ENCODE measurements at places on chromosomes 16 and 17.
A peak's percentile ranks its signal among the peaks of the same experiment; 100 is the strongest.

DNA sequence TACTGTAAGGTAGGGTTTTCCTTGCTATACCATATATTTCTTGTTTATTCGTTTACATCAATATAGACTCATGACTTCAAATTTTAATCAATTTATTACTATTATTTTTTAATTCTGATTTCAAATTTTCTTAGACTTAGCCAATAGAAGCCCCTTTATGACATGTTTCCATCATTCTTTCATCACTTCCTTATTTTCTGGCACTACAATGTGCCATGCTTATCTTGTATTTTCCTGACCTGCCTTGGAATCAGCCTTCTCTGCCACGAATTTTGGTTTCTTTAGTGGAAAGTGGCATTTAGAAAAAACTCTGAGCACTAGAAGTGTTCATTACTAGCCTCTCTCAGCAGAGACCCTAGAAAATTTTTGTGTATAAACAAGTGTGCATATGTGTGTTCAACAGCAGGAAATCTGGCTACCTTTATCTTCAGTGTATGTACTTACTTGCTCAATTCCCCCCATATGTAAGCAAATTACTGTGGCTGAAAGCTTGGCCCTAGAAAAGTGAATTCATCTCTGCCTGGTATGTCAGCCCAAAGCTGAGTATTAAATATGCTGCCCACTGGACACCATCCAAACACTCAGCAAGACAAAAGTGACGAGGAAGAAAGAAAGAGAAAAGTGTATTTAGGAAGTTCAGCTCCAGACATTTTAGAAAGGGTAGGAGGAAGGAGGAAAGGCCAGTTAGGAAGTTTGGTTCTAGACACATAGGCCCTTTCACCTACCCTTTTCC lies 4.0 kb downstream of the STXBP4 start:
- no peak for DNase-seq

- no peak for DNase-seq
These were observed 2.6 kb downstream of the GPS2 start for GRCh38 chr17:7312432-7313087.

GRCh38 chr16:86945166-86945900 lies 367.0 kb downstream of the FOXL1 start:
- DNase-seq, result no peak

- no peak for DNase-seq
These were observed 25.7 kb downstream of the MAP3K3 start for GRCh38 chr17:63647936-63648335.

DNA sequence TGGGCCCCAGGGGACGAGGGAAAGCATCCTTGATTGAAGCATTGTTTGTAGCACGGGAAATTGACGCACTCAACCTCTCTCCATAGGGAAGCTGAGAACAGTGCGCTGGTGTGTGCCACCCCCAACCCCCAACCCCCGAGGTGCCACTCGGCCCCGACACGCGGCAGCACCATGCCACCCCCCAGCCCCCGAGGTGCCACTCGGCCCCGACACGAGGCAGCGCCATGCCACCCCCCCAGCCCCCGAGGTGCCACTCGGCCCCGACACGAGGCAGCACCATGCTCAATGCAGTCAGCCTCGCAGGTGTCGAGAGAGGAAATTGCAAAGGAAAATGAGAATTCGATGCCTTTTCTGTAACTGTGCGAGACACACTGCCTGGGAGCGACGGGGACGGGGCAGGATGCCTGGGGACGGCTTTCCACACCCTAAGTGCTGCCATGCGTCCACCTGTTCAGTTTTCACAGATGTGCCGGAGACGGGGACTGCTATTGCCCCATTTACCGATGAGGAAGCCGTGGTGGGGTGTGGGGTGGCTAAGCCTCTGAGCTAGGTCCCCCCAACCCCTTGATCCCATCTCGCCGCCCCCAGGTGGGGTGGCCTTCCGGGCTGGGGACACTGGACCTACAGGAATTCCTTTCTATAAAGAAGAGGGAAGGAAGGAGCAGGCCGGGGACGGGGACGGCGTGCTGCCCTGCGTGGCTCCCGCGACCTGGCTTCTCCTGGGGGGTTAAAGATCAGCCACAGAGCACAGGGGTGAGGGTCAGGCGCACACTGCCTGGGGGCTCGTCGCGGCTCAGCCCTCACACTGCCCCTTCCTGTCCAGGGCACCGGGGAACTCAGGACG lies 9.8 kb downstream of the CBFA2T3 start:
- DNase-seq, result no peak

DNA sequence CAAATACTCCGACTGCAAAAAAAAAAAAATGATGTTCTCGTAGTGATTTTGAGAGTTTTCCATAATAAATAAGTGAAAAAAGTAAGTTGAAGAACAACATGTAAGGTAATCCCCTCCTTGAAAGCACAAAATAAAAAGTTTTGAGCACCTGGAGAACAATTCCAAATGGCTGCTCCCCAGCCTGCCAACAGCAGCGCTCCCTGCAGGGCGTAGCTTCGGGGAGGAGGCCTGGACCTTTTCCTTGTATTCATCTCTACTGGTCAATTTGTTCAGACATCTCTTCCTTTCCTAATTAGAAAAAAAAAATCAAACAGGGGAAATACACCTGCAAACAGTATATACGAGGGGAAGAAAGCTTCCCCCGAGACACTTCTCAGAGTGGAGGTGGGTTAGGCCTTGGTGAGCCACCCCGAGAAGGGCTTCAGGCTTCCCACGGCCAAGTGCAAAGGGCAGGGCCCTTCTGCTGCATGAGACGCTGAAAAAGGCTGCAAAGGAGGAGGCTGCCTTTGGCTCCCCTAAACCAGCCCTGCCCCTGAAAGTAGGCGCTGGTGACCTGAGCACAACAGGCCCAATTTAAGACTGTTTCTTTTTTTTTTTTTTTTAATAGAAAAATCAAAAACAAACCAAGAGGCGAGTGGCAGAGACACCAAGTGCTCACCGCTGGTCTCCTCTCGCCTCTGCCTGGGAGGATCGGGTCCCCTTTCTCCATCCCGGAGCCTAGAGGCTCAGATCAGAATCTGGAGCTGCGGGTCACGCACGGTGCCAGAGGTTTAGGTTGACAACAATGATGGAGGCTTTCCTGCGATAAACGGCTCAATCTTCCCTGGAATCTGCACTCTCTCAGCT lies 193.1 kb upstream of the FOXF1 start:
- DNase-seq, result no peak

- DNase-seq, result peak; percentile 61
These were observed 19.8 kb downstream of the COX4I1 start for GRCh38 chr16:85819245-85819644.

DNA sequence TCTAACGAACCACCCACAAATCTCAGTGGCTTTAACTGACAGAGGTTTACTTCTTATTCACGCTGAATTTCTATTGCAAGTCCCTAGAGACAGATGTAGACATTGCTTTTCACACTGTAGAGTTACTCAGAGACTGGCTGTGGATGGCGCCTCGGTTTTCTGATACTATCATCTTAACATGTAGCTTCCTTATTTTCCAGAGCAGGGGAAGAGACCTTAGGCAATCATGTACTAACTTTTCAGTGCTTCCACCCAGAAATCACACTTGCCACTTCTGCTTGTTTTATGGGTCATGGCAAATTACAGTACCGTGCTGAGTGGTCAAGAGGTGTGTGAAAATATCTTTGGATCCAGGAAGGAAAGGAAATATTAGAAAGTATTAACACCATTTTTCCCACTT lies 65.4 kb downstream of the MAF start:
- no peak for DNase-seq

DNA sequence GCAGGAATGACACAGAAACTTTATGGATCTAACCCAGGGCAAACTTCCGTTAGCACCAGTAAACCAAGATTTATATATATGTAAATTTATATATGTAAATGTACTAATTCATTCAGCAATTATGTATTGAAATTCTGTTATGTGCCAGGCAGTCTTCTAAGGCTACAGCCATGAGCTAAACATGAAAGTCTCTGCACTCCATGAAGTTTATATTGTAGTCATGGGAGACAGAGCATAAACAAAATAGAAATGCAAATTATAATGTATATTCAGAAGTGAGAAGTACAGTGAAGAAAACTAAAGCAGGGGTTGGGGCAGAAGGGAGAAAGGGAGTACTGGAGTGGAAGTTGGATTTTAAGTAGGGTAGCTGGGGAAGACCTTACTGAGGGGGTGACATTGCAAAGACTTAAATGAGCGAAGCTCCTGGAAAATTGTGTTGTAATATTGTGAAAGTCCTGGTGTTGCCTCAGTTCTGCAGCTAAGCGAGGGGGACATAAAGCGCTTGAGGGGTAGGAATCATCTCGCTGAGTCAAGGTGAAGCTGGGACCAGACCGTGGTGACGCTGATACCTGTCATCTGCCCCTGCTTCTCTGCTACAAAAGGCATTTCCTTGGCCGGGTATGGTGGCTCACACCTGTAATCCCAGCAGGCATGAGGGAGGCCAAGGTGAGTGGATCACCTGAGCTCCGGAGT lies 64.8 kb downstream of the YPEL2 start:
- no peak for DNase-seq

DNA sequence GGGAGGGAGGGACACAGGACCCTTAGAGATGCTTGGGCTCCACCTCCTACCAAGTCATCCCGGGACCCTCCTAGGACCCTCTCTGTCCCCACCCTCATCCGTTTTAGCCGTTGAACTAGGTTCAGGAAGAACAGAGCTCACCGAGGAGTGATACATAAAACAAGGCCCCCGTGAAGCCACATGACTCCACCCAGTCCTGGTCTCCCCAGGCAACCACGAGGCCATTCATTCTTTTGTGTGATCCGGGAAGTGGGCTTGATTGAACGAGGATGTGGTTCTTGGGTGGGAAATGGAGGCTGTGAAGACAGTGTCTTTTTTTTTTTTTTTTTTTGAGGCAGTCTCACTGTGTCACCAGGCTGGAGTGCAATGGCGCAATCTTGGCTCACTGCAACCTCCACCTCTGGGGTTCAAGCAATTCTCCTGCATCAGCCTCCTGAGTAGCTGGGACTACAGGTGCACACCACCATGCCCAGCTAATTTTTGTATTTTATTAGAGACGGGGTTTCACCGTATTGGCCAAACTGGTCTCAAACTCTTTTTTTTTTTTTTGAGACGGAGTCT lies 14.8 kb downstream of the TRARG1 start:
- no peak for DNase-seq

DNA sequence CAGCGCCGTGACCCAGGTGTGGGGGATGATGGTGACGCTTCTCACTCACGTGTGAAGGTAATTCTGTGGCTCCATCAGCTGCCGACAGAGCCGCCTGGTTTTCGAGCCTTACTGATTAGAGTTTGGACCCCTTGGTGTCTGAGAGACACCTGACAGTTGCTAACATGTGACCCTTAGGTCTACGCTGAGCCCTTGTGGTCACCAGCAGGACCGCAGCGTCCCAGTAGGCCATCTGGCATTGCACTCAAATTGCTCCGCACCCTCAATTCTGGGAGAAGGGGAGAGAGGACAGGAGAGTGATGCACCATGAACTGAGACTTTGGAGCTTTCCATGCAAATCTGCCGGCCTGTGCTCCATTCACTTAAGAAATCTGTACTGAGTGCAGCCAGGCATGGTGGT lies 2.5 kb downstream of the FLYWCH1 start:
- no peak for DNase-seq

GRCh38 chr16:57261806-57262205 lies 16.7 kb downstream of the ARL2BP start:
- DNase-seq, result peak; percentile 1

DNA sequence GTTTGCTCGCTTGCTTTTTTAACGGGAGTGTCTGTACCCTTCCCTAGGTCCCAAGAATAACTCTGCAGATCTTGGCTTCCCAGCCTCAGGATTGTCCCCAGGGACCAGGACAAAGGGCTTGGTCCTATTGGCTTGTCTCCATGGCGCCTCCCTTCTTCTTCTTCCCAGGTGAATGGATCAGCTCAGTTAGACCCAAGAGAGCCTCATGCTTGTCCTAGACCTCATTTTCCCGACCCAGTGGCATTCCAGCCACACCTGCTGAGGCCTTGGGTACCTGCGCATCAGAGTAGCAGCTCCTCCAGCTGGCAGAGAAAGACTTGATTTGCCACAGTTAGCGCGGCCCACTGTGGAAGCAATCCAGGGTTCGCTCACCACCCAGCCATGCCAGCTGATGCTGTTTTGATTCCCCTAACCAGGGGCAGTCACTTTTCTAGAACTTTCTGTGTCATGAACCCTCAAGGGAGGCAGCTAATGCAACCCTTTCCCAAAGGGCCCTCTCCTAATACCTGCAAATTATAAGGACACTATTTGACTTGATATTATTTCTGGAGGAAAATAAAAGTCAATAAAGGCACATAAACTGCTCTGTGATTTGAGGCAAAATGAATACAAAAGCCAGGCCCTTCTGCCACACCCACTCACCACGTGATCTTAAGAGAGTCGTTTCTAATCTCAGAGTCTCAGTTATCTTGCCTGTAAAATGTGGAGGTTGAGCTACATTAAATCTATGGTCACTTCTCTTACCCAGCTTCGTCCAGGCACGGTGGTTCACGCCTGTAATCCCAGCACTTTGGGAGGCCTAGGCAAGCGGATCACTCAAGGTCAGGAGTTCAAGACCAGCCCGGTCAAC lies 13.9 kb downstream of the GPR142 start:
- DNase-seq, result no peak

DNA sequence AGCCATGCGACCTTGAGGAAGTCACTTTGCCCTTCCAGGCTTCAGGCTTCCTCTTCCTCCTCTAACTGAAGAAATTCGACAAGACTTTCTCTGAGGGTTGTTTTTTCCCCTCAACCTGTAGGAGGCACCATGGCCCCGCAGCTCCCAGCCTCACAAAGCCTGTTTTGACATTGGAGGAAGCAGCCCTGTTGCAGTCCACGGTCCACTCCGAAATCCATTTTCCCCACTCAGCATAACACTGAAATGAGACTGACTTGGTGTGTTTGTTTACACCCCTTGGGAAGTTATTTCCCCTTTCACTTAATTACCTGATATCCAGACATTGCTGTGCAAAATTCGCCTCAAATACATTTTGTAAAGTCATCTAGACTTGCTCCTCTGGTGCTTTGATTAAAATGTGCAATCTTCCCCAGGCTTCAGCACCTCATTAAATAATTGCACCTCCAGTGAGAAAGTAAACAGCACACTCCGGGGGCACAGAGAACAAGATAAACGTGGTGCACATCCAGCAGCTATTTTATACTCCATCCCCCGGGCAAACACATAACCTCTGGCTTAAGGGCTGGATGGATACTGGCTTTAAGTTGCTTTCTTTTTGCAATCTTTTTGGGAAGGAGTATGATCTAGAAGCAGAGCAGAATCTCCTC lies 41.4 kb upstream of the PIRT start:
- no peak for DNase-seq

- no peak for DNase-seq
These were observed 18.1 kb downstream of the SDK2 start for GRCh38 chr17:73625991-73626673.

DNA sequence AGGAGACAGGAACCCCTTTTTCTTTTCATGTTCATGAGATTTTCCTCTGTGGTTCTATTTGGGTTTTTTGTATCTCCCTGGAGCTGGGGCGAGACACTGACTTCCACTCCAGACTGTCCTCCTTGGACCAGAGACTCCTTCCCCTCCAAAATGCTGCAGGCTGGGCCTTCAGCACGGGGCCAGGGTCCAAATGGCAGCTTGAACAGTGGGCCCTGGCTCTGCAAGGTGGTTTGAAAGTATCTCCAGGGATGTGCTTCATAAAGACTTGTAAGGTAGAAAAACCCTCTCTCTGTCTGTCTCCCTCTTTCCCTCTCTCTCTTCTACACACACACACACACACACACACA lies 236.1 kb downstream of the ZNF423 start:
- DNase-seq, result no peak
